ENCODE measurements at places on chromosomes 3 and 15.

DNA sequence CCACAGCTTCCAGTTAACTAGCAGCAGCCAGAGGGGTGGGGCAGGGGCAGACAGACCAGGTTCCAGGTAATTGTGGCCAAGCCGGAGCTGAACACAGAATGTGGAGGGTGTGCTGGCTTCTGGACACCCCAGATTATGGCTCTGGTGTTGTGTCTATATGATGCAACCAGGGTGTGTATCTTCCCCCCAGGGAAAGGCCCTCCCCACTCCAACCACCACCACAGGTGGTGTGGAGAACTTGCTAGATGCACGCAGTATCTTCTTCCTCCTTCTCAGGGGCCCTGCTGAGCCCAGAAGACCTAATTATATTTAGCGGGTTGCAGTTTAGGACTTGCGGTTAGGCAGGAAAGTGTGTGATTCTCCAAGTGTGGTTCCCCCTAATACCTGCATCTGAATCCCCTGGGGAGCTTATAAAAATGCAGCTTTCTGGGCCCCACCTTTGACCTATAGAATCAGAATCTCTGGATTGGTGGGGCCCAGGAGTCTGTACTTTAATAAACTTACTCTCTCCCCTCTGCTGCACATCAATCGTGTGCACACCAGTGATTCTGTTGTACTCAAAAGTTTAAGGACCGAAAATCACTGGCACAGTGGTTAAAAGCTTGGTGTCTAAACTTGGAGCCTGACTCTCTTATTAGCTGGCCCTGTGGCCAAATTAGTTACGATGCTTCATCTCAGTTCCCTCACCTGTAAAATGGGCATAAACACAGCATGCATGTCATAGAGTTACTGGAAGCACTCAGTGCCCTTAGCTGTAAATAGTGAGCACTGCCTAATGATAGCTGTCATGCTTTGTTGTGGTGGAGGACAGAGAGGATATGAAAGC lies 379.1 kb upstream of the PROK2 start:
- DNase-seq = no peak

DNA sequence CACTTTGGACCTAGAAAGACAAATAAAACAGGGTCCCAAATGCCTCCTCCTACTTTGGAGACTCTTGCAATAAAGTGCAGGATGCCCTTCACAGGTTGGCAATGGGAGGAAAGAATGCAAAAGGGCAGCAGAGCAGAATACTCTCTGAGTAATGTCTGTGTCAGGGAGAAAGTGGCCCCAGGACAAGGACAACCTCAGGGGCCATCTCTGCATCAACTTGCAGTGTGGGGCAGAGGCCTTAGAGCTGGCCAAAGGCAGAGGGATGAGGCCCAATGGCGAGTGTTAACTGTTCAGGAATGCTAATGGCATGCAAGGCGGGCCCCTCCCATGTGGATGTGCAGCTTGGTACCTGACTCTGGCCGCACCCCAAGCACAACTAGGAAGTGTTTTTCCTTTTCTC lies 8.4 kb downstream of the UPK1B start:
- DNase-seq = peak; percentile 15

GRCh38 chr3:194133661-194134230 lies 2.2 kb upstream of the HES1 start:
- peak; percentile 38 for DNase-seq

- DNase-seq = no peak
Measured at GRCh38 chr3:107939691-107940442, 151.0 kb downstream of the CD47 start.

DNA sequence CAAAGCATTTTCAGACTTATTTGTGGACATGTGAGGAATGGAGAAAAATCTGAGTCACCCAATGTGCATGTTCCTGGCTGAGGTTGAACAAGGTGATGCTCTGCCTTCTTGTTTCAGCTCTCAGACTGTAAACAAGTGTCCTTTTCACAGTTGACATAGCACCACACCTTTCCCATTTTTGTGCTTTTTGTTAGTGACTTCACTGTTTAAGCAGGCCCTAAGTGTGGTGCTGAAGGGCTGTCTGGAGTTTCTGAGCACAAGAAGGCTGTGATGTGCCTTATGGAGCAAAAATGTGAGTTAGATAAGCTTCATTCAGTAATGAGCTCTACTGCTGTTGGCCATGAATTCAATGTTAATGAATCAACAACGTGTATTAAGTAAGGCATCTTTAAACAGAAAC lies 20.4 kb downstream of the ABI3BP start:
- no peak for DNase-seq

DNA sequence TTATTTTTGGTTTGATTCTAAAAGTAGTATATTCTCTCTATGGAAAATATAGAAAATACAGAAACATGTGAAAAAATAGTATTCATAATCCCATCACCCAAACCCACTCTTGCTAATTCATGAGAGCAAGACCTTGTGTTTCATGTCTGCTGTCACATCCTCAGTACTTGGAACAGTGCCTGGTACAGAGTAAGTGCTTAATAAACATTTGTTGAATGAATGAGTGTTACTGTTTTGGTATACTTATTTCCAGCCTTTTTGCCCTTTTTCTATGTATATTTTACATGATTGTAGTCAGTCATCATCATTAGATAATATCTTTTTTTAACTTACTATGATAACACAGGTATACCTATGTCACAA lies 59.3 kb downstream of the IL16 start:
- DNase-seq = no peak

GRCh38 chr3:110568246-110568645 lies 503.4 kb upstream of the NECTIN3 start:
- no peak for DNase-seq

- no peak for DNase-seq
Measured at GRCh38 chr3:114623420-114624046, 329.7 kb downstream of the TIGIT start.

- DNase-seq = no peak
Measured at GRCh38 chr3:42712688-42713372, 10.2 kb upstream of the HHATL start.

- DNase-seq = no peak
Measured at GRCh38 chr3:128914966-128915645, 35.7 kb downstream of the ACAD9 start.

GRCh38 chr3:56904552-56905215 lies 102.9 kb upstream of the ARHGEF3 start:
- DNase-seq = no peak

DNA sequence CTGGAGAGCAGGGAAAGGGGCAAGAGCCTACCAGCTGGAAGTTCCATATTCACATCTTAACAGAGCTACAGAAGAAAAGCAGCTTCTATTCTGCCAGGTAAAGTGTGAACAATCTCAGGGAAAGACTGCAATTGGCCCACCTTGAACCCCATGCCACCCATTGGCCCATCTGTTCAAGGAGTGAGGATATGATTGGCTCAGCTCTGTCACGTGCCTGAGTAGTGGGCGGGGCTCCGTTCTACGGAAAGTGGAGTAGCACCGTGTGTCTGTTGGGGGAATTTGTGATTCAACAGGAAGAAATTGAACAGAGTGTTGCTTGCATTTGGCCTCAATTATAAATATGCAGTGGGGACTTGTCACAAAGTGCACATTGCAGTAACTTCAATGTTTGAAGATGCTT lies 81.8 kb downstream of the MINAR1 start:
- DNase-seq = peak; percentile 24

DNA sequence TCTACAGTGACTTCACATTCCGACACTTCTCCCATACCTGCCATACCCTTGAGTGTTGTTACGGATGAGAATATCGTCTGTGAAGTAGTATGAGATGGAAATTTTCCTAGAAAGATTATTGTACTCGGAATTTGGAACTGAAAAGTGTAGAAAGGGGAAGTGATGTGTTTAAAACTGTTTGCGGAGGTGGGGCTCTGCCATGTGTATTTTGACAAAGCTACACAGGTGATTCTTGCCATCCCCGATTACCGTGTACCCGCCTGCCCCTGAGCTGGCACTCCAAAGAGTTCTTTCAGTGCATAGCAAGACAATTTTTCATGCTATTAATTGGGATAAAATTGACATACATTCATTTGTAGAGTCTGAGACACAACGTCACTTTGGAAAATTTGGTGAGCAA lies 81.7 kb downstream of the OPA1 start:
- DNase-seq = no peak

DNA sequence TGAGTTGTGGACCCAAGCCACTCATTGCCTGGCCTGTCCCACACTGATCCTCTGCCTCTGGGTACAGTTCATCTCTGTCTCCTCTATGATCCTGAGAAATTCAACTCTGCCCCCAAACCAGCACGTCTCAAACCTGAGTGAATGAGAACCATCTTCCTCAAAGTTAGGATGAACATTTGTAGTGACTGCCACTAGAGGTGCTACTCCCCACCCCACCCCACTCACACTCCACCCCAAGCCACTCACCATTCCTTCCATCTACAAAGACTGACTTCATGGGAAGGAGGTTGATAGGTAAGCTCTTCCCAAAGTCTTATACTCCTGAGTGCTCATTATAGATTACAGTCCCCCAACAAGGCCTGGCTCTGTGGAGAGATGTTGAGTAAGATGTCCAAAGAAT lies 43.8 kb downstream of the NEK10 start:
- peak; percentile 22 for DNase-seq

DNA sequence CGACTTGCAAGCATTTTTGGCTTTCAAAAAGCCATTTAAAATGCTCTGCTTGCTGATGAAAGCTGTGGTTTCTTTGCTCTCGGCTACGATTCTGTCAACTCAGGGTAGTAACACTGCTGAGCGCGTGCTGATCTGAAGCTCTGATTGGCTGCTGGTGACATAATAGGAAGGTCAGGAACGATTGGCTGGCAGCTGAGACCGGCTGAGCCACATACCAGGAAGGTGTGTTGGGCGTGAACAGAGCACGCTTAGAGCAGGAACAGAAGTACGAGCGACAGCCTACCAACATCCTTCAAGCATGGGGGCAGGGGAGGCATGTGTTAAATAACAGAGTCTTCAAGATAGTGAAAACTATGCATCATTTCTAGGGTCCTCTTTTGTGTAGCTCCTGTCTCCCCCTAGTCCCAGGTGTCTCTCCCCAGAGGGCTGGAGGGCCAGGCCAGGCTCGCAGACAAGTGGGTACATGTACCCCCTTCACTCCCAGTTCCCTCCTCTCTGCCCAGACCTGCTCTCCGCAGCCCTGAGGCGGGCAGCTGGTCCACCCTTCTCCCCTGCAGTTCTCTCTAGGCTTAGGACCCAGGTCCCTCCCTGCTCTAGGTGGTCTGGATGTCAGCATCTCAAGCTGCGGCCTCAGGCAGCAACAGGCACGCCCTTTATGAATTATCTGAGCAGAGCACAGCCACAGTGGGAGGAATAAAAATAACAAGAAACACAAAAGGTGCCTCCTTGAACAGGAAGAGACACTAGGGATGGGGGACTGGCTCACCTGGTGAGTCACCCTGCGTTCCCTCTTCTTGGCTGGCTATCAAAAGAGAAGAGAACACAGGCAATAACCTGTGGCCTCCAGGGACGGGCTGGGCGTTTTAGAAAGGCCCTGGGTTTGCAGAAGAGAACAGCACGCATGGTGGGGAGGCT lies 76.0 kb downstream of the TAMM41 start:
- peak; percentile 95 for DNase-seq

- DNase-seq = no peak
Measured at GRCh38 chr3:4008205-4008604, 209.0 kb downstream of the LRRN1 start.

- DNase-seq = no peak
Measured at GRCh38 chr3:122102191-122102935, 47.2 kb downstream of the CD86 start.

DNA sequence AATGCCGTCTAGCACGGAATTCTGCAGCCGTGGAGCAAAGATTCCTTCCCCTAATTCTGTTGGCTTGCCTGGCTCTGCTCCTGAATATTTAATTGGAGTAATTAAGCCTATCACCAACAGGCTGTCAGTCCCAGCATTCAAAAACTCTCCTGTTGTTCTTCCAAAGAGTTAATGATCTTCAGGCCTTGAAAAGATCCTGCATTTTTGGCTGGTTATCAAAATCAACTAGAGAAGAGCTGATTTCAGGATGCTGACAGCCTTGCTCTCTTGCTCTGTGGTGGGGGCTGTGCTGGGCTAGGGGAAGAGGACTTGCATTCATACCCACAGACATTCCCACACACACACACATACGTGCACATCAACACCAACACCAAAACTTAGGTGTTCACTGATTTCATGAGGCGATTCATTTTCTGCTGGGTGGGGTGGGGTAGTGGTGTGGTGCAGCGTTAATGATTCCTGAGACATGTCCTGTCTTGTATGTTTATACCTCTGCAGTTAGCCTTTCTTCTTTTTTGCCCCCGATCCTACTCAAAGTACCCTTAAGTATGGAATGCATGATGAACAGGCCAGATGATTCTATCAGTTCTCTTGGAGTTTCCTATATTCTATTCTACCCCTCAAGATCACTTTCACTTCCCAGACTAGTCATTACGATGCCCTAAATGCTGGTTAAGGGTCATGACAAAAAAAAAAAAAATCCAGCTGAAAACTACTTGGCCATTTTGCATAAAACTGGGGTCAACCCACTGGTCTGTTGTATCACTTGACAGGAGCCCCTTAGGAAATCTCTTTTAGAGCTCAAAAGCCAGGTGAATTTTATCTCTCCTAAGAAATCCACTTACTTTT lies 42.3 kb downstream of the CPN2 start:
- DNase-seq = no peak

- DNase-seq = no peak
Measured at GRCh38 chr15:39216816-39217215, 364.1 kb upstream of the THBS1 start.

DNA sequence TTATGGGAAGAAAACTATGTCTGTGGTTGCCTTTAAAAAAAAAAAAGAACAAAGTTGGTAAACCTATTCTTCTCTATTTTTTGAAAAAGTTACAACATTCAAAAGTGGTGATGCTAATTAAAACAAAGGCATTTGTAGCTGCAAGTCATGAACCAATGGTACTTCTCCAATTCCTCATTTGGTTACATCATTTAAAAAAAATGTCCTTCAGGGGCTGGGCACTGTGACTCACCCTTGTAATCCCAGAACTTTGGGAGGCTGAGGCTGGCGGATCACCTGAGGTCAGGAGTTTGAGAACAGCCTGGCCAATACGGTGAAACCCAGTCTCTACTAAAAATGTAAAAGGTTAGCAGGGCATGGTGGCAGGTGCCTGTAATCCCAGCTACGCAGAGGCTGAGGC lies 574.6 kb downstream of the VGLL3 start:
- DNase-seq = no peak

- no peak for DNase-seq
Measured at GRCh38 chr3:178851564-178851963, 220.0 kb downstream of the ZMAT3 start.

- DNase-seq = no peak
Measured at GRCh38 chr15:74252291-74252690, 16.2 kb downstream of the CCDC33 start.

GRCh38 chr3:36428445-36428844 lies 48.1 kb downstream of the STAC start:
- no peak for DNase-seq

GRCh38 chr3:73273341-73273740 lies 211.9 kb downstream of the EBLN2 start:
- DNase-seq = no peak
